ENCODE measurements at places on chromosomes 7 and 10. TPM values are rescaled to one million over a fixed set of nuclear protein-coding genes. Genes with fewer than 3 reads are reported as not detected.

GRCh38 chr7:45102785-45103712 lies 8.4 kb downstream of the TBRG4 start:
- no peak for DNase-seq

GRCh38 chr7:93232673-93233018 lies 480 bp downstream of the VPS50 start:
- peak; percentile 4 for DNase-seq

GRCh38 chr10:16887565-16887964 lies 70.3 kb upstream of the RSU1 start:
- DNase-seq, result peak; percentile 88

DNA sequence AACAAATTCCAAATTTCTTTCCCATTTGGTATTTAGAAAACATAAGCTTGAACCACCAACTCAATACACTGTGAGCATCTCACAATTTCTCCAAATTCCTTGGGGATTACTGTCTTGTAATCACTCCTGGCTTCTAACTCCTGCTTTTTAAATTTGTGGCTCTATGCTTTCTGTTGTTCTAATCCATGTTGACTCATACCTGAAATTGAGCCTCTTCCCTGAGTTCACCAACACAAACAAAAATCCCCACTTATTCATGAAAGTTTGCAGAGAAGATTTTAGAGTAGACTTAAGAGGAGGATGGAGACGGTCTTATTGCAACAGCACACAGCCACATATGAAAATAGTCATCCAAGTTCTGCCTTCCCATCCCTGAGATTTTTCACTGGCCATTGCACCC lies 252.5 kb downstream of the PTEN start:
- no peak for DNase-seq

Gene WDFY4
- not detected for total RNA-seq

DNA sequence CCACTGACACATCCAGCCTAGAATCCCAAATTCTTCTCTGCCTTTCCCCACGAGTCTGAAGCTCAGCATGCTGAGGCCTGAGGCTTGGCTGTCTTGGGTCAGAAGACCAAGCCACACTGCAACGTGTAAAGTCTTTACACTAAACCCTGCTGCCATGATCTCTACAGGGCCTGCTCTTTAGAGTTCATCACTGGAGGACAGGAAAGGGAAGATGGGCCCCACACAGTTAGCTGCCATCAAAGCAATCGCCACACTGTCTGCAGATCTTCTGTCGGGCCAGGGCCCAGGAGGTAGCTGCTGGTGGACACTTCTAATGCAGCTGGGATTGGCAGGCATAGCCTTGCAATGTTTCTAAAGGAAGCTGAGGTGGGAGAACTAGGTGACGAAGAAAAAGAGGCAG lies 8.4 kb upstream of the TECTB start:
- no peak for DNase-seq

GRCh38 chr10:116151076-116151475 lies 121.9 kb downstream of the GFRA1 start:
- DNase-seq, result no peak

DNA sequence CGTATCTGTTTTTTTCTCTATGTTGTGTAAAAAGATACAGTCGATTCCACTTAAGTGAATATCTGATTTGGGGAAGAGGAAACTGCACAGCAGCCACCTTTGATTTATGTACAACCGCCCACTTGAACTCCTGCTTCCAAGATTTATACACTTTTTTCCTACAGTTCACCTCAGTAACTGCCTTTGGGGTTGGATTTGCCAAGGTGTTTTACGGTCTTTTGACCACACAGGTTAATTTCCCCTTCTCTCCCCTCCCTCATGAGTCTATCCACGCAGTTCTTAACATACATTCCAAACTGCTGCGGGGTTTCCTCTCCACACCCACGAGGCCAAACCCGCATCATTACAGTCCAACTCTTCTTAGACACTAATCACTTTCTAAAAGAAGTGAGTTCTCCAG lies 277.0 kb downstream of the USP6NL start:
- DNase-seq, result no peak

DNA sequence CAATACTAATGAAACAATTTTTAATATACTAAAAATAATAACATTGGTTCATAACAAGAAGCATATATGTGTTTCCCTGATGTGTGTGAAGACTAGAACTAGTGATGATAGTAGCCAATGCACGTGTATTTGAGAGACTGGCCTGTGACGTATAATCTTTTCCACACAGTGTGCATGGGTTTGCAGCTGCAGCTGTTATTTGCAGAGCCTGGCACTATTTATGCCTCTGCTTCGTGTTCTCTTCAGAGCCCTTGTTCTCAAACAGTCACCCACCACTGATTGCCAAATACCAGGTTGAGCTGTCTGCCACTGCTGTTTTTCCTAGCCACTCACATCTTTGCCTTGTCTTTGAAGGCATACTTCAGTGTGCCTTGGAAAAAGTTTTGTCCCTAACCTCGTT lies 531.7 kb downstream of the ETV1 start:
- no peak for DNase-seq

DNA sequence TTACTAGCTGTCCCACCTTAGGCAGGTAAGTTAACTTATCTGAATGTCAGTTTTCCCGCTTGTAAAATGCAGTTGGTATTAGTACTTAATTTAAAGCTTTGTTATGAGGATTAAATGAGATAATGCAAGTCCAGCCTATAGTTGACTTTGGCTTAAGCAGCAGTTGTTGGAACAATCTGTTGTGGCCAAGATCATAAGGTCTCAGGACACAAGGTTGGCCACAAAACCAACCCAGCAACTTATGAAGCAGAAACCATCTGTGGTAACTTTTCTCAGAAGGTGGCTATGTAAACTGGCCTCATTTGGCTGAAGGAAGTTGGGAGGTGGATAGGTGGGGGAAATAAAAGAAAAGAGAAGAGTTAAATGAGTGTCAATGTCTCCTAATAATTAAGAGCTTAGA lies 29.4 kb downstream of the ENTPD1 start:
- DNase-seq, result no peak

Gene RAPGEF5
- 0.21 TPM for total RNA-seq

DNA sequence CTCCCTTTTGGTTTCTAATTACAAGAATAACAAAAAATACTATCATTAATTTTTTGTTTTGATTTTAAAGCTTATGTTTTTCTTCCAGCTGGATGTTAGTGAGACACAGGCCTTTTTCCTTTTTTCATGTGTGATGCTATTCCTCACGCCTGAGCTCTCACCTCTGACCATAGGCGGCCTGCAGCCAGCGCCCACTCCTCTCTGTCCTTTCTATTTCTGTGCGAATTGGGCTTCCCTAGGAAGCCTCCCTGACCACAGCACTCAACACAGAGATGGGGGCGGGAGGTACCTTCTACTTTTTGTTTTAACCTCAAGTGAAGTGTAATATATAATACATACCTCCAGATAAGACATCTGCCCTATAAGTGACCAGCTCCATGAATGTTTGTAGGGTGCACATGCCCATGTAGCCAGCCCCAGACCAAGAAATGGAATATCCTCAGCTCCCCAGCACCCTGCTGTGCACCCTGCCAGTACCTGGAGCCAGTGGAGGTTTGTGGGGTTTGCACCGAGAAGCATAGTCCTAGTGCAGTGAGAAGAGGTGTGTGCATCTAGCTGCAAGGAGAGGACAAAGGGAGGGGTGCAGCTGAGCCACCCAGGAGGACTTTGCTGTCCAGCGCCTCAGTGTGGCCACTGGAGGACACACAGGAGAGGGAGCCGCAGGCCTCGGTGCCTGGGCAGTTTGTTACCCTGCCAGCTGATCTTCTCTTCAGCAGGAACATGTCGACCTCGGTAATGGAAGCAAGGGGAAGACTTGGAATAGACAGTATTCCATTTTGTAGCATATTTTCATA lies 38.5 kb downstream of the BNIP3 start:
- peak; percentile 20 for DNase-seq

- DNase-seq, result no peak
These were observed 301.1 kb upstream of the LYZL1 start for GRCh38 chr10:28987555-28988320.

Gene ANKRD30A
- not detected for total RNA-seq

GRCh38 chr7:104130726-104131125 lies 77.1 kb downstream of the ORC5 start:
- DNase-seq, result no peak

DNA sequence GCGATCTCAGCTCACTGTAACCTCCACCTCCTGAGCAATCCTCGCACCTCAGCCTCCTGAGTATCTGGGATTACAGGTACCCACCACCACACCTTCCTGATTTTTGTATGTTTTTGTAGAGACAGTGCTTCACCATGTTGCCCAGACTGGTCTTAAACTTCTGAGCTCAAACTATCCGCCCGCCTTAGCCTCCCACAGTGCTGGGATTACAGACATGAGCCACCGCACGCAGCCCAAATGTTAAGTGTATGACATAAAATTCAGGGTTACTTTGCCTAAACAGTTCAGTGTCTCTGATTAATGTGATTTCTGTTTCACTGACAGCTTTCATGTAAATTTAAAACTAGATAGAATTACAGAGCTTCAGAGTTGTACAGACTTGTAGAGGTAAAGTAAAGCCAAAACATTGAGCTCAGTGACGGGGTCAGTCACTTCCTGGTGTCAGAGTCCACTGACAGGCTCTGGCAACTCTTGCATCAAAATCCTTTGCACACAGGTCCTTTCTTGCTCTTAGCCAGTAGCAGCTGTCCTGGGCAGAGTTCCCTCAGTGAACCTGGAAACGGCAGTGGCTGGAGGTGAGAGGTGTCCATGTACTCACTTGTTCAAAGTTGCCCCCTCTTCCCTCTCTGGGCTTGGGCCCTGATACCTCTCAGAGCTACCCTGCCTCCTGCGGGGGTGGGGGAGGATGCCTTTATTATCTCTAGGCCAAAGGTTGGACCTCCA lies 33.7 kb downstream of the MGMT start:
- no peak for DNase-seq

GRCh38 chr7:31121601-31122000 lies 69.5 kb downstream of the ADCYAP1R1 start:
- no peak for DNase-seq

DNA sequence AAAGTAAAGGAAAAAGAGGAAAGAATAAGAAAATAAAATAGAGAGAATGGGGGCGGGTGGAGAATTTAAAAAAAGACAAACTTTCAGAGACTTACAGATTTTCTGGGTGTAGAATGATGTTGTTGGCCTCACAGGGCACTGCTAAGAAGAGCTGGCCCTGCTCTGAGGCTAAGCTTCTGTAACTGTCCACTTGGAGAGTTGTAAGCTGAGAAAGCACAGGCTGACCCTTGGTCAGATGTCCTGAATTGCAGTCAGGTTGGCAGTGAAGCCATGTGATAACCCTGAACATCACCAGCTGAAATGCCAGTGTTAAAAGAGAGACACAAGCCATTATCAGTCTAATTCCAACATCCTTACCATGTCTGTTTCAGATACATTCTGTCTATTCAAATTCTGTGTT lies 272.1 kb upstream of the SORCS1 start:
- peak; percentile 40 for DNase-seq

- no peak for DNase-seq
These were observed 786 bp downstream of the CUEDC2 start for GRCh38 chr10:102431452-102432124.

Gene AVPI1
- total RNA-seq, result 19.0 TPM

Gene EVX1
- total RNA-seq, result not detected

DNA sequence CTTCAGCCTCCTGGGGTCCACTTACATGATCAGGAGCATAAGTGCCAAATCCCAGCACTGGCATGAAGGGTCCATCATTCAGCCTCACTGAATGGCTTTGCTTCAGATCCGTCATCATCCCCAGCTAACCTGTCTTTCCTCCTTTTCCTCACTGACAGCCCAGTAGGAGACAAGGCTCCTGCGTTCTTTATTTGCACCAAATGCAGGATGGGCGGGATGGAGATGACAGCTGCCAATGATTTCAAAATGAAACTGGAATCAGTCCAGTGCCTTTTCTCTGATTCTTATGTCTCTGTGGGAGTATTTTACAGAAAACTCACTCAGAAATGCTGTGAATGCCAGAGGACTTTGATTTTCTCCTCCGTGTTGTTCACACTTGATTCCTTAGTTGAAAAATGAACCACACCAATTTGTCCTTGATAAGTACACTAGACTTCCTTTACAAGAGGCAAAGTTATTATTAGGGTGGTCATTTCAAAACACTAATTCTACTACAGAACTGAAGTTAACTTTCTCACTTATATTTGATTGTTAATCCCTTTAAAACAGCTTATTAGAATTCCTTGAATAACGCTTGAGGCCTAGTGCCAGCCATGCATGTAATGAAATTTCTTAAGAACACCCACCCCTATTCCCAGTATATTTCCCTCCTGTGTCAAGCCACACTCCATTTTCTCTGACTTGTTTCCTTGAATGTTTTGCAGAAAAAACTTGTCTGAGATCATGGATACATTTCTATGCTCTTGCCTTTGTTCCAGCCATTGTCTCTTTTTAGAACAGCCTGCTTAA lies at the start of gene AKR1C8:
Gene AKR1C8, minus strand, starts transcription at position 164 of the 789 bp plus-strand sequence. Its CDS starts 46 bp downstream, at position 118.
- DNase-seq, result peak; percentile 0

DNA sequence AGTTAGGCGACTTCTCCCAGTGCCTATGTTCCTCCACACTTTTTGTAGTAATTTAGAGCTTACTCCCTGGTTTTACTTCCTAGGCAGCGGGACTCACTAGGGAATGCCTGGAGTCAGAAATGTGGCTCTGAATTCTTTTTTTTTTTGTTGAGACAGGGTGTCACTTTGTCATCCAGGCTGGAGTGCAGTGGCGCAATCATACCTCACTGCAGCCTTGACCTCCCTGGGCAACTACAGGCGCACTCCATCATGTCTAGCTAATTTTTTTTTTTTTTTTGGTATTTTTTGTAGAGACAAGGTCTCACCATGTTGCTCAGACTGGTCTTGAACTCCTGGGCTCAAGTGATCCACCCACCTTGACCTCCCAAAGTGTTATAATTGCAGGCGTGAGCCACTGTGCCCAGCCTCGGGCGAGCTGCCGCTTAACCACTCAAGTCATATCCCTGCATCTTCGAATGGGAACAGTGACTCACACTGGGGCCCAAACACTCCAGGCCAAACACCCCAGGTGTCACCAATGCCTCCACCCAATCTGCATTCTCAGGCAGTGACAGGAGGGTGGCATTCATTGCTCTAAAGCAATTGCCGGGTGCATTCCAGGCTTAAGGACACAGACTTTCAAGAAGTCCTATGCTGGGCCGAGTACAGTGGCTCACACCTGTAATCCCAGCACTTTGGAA lies 19.6 kb downstream of the RGS10 start:
- no peak for DNase-seq

DNA sequence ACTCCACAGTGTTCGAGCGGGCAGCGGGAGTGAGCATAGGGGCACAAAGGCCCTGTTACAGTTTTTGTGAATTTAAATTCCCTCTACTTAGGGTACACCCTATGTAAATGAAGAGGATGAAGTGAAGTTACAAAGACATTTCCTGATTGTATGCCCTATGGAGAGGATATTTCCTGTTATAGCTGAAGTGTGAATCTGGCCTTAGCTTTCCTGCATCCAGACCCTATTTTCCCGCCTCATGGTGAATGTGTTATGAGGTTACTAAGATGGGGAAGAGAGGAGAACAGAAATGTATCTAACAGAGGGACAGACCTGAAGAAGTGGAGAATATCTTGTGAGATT lies 37.8 kb upstream of the COMMD3 start:
- DNase-seq, result no peak

DNA sequence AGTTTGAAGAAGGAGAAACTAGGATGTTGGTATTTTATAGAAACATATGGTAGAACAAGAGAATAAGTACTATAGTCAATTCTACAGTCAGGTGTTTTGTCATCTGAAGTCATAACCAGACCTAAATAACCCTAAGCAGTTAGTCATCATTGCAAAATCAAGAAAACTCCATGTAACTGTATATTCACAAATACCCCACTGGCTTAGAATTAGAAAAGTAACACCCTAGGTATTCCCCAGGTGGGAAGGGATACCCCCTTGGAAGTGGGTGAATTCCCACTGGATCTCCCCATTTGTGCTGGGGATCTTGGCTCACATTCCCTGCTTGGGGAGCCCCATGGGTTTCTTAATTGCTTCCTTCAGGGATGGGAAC lies 45.9 kb upstream of the ITGB8 start:
- DNase-seq, result no peak

Gene PPP2R2D
- 43.5 TPM for total RNA-seq

- no peak for DNase-seq
These were observed 57.9 kb upstream of the FAM133B start for GRCh38 chr7:92648067-92648466.
